ENCODE measurements at places on chromosomes 5 and 9. TPM values are rescaled to one million over a fixed set of nuclear protein-coding genes. Genes with fewer than 3 reads are reported as not detected.

- DNase-seq: no peak
Measured at GRCh38 chr5:54001976-54002775, 308.2 kb downstream of the ARL15 start.

DNA sequence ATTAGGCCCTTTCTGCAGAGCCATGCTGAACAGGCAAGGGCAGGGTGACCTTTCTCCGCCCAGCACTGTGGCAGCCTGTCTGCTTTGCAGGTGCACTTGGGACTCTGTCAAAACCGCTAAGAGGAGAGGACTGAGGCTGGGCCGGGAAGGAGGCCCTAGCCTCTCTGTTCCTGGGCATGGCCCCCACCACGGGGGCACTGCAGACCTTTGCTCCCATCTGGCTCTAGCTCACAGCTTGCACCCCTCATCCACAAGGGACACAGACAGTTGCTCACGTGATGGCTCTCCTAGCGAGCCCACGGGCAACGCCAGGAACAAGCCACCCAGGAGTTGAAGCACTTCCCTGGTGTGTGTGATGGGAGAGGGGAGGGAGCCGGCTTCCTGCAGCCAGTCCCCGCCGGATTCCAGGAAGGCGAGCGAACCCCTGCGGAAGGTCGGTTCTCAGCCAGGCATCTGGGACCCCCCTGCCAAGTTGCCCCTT, 43.0 kb upstream of the FCN1 start:
- DNase-seq: no peak

GRCh38 chr5:137304226-137304874, 194.8 kb downstream of the SPOCK1 start:
- DNase-seq: no peak

LHX3 gene
- total RNA-seq: not detected

SEMA4D gene
- total RNA-seq: 2.0 TPM

RIMOC1 gene
- 10.7 TPM for total RNA-seq

Data from lung microvascular endothelial cell (primary cell).